ENCODE measurements at places on chromosomes 7 and 10.

- DNase-seq = no peak
Observed at GRCh38 chr7:66088861-66089838, 13.5 kb downstream of the ASL start.

GRCh38 chr7:140153666-140154161 is 23.1 kb downstream of the KDM7A start:
- DNase-seq = no peak

DNA sequence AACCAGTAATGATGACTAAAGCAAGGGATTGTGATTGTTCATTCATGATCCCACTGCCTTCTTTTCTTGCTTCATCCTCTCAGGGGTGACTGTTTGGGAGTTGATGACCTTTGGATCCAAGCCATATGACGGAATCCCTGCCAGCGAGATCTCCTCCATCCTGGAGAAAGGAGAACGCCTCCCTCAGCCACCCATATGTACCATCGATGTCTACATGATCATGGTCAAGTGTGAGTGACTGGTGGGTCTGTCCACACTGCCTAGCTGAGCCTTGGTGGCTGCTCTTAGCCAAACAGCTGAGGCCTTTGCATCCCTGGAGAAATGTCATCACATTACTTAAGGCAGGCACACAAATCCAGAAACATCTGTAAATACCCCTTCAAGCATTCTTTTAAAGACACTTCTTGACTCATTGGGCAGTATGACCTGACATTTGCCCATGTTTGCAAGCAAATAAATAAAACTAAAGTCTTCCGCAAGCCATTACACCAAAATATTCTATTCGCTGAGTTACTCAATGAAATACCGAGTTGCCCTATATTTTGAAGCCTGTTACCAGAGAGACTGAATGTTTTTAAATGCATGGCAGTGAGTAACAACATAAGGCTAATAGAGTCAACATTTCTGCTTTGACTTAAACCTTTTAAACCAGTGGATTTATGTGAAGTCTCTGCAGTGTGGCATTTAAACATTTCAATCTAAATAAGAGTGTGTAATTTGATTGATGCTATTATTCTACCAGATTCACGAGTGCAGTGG is 166.3 kb upstream of the LANCL2 start:
- DNase-seq = no peak

DNA sequence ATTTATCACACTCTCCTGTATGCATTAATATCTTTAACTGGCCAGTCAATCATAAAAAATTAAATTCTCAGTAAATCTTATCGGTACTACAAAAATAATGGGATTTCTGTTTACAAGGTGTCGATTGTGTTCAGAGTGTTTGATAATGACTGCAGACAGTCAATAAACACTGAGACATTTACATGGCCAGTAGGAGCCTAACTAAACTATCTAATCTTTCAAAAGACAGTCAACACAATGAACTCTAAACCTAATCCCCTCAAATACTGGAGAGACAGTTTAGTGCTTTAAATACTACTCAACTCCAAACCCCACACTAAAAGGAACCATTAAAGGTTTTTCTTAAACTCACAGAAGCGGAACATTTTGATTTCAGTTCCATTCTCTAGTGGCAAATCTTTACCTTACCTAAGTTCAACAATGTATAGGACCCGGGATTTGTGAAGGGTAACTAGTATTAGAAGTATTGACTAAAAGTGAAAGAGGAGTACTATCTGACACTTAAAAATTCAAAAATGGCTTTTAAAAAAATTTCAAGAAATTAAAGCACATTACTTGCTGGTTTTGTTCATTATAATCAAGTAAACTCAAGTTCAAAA is 37.3 kb upstream of the EXOC6 start:
- DNase-seq = no peak

- no peak for DNase-seq
Observed at GRCh38 chr10:97434055-97434454, 8.1 kb downstream of the PGAM1 start.

GRCh38 chr10:3548702-3549101 is 236.3 kb downstream of the KLF6 start:
- no peak for DNase-seq

GRCh38 chr7:95960706-95961244 is 188.4 kb downstream of the DYNC1I1 start:
- no peak for DNase-seq

DNA sequence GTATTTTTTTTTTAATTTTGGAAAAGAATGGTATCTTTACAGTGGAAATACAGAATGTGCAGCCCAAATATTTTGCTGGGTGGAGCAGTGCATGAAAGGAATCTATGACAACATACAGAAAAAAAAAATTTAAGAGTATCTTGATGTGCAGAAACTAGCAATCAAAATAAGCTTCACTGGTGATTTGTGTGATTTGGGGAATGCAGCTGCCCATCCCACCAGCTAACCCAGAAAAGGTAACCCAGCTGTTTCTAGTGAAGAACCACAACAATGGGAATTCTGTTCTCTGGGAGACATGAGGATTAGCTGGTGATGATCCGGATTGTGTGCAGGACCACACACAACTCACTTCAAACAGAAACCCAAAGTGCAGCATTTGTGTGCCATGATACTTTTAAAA is 375.5 kb downstream of the SEMA3D start:
- no peak for DNase-seq

- DNase-seq = no peak
Observed at GRCh38 chr10:89550509-89550908, 15.1 kb upstream of the SLC16A12 start.

DNA sequence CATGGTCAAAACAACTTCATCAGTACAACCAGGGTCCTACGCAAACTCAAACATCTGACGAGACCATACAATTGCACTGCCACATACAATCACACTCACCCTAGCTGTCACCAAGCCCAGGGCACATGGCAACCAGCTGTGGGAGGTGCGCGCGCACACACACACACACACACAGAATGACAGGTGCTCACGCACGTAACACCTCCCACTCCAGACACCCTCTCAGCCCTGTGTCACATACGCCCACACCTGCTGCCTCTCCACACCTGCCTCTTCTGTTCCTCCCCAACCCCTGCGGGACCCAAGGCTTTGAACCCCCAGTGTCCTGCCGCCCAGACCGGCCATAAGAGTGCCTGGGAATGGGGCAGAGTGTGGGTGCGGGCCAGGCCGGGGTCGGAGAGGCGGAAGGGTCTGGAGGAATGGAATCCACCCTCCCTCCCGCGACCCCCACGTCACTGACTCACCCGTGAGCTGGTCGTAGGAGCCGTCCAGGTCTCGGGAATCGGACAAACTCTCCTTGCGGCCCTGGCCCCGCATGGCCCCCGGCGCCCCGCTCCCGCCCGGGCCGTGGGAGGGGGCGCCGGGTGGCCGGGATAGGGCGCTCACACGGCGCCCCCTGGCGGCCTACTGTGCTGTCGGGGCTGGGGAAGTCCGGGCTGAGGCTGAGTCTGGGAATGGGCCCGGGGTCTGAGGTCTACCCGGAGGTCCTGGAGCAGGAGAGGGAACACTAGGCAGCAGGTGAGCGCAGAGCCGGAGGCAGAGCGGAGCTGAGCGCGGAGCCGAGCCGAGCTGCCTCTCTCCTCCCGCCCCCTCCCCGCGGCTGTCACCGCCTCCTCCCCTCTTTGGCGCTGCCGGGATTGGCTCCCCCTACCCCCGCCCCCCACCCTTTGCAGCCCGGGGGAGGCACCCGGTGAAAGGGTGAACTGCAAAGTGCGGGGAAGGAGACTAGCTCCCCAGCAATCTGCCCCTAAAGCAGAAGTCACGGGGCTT is at the start of gene KCNIP2:
TSS of gene KCNIP2 (minus strand) at position 769 of the 990 bp plus-strand sequence. CDS start at position 537, 232 bp downstream.
- peak; percentile 58 for DNase-seq

GRCh38 chr7:4159761-4160554 is 522.1 kb upstream of the FOXK1 start:
- DNase-seq = no peak

- no peak for DNase-seq
Observed at GRCh38 chr10:3229815-3230214, 57.2 kb upstream of the PITRM1 start.

DNA sequence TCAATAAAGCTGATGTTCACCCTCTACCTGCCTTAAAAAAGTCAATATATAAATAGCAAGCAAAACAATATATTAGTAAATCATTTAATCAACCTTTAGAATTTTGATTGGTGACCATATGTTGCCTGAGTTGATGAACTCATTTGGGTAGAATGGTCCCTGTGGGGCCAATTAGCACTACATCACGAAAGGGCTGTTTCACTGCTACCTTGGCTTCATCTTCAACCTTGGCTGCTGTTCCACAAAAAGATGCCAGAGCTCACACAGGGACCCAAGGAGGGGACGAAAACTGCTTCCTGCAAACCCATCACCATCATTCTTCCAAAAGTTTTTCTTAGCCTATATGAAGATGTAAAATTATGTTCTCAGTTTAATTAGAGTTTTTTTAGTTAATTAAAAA is 35.4 kb upstream of the HBP1 start:
- no peak for DNase-seq

GRCh38 chr7:47288060-47288459 is 293.9 kb downstream of the TNS3 start:
- no peak for DNase-seq

DNA sequence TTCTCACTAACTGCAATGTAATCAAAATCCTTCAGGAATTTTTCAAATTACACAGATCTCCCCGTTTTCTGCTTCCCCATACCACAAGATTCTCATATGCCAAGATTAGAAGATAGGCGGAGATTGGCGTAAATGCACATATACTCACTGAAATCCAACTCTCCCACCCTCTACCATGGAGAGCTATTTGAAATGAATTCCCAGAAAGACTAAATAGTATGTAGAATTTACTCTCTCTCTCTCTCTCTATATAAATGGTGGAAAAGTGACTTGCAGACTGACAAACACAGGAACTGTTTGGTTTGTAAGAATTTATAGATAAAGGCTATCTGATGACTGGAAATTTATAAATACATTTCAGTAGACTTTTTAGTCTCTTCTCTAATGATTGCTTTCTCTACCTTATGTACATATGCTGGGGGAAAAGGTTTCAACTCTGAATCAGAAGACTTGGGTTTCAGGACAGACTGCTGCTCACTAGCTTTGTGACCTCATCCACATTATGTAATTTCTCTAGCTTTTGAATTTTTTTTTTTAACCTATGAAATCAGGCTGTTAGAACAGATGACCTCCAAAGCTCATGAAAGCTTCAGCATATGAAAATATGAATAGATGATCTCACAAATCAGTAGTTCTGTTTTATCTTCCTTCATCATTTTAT is 67.8 kb upstream of the CSTF2T start:
- DNase-seq = no peak

DNA sequence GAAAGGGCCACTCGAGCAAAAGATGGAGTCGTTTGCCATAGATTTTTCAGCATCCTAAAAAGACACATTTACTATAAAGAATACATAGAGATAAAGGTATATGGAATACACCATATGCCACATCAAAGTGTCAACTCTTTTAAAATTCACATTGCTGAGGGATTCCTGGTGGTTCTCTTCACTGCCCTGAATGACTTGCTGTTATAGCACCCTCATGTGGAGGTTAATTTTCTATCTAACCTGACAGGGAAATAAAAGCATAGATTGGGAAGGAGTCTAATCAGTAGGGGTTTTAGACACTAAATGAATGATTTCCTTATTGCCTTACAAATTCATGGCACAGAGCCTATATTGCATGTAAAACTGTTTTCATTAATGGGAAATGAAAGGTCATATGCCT is 25.9 kb downstream of the DNAH11 start:
- no peak for DNase-seq

- DNase-seq = no peak
Observed at GRCh38 chr7:150405584-150406311, 26.6 kb downstream of the ZNF775 start.

GRCh38 chr7:107668296-107668695 is 7.7 kb downstream of the SLC26A4 start:
- no peak for DNase-seq

DNA sequence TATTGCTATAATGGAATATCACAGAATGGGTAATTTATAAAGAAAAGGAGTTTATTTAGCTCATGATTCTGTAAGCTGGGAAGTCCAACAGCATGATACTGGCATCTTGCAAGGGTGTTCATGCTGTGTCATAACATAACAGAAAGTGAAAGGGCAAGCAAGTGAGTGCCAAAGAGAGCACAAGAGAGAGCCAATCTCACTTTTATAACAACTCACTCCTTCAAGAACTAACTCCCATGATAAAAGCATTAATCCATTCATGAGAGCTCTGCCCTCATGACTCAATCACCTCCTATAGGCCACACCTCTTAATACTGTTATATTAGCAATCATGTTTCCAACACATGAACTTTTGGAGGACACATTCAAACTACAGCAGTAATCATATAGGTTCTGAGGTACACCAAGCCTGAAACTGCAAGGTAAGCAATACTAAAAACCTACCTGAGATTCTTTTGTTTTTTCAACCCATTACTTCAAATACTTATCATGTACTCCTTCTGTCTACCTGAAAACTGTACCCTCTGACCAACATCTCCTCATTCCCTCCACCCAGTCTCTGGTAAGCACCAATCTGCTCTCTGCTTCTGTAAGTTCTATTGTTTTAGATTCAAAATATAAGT is 219.7 kb downstream of the MTERF1 start:
- DNase-seq = no peak

GRCh38 chr10:20890491-20891337 is 6.4 kb downstream of the NEBL start:
- DNase-seq = no peak

- DNase-seq = no peak
Observed at GRCh38 chr10:33277135-33277536, 57.3 kb downstream of the NRP1 start.

DNA sequence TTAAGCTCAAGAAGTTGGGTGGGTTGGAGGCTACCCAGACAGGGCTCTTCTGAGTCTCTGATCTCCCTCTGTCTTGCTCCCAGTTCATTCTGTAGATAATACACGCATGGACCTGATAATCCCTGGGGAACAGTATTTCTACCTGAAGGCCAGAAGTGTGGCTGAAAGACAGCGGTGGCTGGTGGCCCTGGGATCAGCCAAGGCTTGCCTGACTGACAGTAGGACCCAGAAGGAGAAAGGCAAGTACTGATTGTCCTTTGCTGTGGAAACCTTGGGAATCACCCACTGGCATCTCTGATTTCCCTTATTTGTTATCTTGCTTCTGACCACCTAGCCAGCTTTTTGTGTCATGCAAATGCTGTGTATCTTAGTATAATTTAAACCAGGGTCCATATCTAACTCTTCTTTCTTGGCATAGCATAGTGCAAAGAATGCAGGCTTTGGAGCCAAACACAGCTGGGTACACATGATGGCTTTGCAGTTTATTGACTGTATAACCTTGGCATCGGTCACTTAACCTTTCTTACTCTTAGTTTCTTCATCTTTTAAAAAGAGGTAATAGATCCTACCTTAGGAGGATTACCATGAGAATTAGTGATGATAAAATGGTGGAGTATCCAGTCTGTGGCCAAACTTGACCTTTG is 18.0 kb downstream of the PLEKHA8 start:
- no peak for DNase-seq

DNA sequence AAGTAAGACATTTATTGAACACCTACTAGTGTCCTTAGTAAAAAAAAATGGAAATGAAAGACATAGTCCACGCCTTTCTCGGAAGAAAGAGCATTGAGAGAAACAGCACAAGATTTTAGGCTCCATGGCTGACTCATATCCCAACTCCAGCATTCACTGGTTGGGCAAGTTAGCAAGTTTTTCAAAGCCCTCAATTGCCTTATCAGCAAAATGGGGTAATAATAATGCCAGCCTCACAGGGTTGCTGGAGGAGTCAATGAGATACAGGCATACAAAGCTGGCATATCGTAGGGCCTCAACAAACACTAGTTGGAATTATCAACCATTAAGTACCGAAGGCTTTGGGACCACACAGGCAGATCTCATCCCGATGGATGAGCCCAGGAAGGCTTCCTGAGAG is 4.0 kb downstream of the HSPA12A start:
- DNase-seq = no peak
